ENCODE measurements at places on chromosomes 1 and 21. TPM values are rescaled to one million over a fixed set of nuclear protein-coding genes. Genes with fewer than 3 reads are reported as not detected.
A peak's percentile ranks its signal among the peaks of the same experiment; 100 is the strongest.

DNA sequence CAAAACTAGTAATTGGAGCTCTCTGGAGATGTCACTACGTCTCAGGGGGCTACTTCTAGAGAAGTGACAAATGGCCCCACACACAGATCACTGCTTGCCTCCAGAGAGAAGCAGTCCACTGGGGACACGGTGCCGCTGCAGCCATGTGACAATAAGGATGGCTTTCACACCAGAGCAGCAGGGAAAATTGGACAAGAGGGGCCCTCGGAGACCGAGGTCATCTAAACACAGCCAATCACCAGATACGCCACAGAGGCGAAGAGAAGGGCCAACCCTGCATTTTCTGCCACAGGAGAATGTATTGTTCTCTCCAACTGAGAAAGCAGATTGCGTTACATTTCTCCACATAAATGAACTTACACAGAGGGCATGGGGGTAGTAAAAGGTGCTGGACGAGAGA, 51.2 kb upstream of the TIAM1 start:
- no peak for DNase-seq
- H3K36me3 ChIP-seq = peaks cover 2% of the 10 kb centered on the region
- H3K27ac ChIP-seq = no peak overlapping the region
- H3K4me3 ChIP-seq = no peak overlapping the region

GRCh38 chr1:232223183-232223708, 406.7 kb downstream of the SIPA1L2 start:
- H3K27ac ChIP-seq = no peak overlapping the region
- H3K36me3 ChIP-seq = no peaks in the 10 kb centered on the region
- no peak for DNase-seq

The GPR37L1 gene
- not detected for total RNA-seq

- no peak for DNase-seq
- H3K27me3 ChIP-seq = peaks cover 10% of the 10 kb centered on the region
- no peaks in the 10 kb centered on the region for H3K4me1 ChIP-seq
- no peak overlapping the region for H3K4me3 ChIP-seq
- no peak overlapping the region for H3K27ac ChIP-seq
These were observed 196.5 kb downstream of the TPR start for GRCh38 chr1:186178426-186179043.

DNA sequence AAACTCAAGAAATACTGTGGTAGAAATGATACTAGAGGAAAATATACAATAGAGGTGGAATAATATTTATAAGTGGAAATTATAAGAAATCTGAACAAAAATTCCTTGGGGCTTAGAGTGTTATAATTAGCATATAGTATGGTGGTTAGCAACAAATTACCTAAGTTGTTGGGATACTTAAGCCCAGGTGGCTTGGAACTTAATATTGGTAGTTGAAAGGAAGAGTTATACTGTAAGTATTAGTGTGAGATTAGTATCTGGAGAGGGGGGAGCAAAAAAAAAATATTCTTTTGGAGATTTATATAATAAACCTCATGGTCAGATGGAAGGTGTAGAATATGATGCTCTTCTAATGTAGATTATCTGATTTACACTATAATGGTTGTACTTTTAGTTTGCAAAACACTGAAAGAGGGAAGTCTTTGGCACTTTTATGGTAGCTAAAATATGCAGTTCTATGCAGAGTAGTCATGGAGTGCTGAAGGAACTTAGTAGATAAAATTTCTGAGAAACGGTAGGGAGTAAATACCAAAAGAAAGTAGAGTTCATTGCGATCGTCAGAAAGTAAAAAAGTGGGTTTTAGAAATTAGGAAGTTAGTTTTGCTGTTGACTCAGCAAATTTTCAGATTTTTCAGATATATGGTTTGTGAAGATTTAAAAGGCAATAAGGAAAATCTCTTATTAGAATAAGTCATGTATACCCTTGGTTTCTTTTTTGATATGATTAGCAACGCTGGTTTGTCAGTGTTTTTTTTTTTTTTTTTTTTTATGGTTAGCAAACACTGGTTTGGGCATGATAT, 45.7 kb downstream of the MTF2 start:
- peaks cover 12% of the 10 kb centered on the region for H3K4me1 ChIP-seq
- H3K4me3 ChIP-seq = no peak overlapping the region
- no peak for DNase-seq
- peak overlapping the region; percentile 12 for H3K27ac ChIP-seq

The SYCP1 gene
- total RNA-seq = not detected

DNA sequence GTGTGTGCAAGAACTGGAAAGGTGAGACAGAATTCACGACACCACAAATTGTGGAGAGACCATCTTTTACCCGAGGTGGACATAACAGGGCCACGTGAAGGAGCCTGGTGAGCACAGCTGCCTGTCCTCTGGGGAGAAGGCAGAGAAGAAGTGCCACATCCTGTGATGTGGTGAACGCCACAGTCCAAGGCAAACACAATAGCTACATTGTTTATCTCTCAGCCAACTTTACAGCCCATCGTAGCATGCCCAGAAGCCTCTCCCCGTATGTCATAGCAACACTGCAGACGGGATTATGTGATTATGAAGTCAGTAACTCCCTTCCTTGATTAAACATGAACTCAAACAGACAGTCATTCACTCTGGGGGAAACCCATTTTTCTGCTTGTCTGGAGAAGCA, 612.2 kb downstream of the SMYD3 start:
- H3K27me3 ChIP-seq = no peaks in the 10 kb centered on the region
- H3K4me3 ChIP-seq = no peak overlapping the region
- H3K36me3 ChIP-seq = peaks cover 9% of the 10 kb centered on the region
- DNase-seq = no peak
- H3K27ac ChIP-seq = no peak overlapping the region
- peaks cover 3% of the 10 kb centered on the region for H3K4me1 ChIP-seq

The VSIG8 gene
- not detected for total RNA-seq
